ENCODE measurements at places on chromosomes 3 and 15.

DNA sequence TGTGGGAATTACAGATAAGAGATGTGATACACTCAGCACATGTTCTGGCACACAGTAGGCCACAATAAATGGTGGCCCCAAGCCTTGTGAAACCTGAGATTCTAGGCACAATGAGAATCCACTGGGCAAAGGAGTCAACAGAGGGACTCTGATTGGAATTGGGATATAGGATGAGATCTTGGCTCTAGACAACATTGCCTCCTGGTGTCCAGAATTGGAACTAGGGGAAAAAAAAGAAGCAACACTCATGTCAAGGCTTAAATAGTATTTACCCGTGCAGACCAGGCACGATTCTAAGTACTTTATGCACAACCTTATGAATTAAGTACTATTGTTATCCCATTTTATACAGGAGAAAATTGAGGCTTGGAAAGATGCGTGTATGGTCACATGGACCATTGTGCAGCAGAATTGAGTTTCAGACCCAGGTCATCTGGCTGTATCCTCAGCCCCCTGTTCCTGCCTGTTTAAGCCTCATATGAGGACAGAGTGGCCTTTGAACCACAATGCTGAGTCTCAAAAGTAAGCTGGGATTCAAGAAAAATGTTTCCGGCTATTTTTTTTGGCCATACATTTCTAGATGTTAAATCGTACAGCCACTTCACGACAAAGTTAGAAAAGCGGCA lies 124.8 kb downstream of the SV2B start:
- DNase-seq, result no peak

DNA sequence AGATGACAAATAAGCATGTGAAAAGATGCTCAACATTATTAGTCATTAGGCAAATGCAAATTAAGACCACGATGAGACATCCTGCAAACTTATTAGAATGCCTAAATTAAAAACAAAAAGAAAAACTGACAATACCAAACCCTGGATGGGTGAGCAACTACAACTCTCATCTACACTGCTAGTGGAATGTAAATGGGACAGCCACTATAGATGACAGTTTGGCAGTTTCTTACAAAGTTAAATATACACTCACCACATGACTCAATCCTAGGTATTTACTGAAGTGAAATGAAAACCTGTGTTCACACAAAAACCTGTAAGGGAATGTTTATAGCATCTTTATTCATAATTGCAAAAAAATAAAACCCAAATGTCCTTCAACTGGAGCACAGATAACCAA lies 74.7 kb downstream of the NPTN start:
- DNase-seq, result no peak

DNA sequence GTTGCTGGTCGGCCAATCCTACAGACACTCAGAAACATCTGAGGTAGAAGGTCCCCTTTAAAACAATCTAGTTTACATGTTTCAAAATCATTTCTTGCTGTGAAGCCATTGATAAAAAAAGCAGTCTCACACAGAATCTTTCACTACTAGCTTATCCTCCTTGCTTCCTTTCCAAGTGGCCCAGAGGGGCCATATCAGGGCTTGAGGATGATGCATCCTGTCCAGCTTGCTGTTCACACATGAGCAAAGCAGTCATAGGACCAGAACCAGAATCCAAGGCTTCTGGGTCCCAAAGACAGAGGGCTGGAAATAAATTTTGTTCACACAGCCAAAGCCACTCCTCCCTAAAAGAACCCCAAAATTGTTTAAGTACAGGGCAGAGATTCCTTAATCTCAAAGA lies 9.2 kb upstream of the LYZL4 start:
- no peak for DNase-seq

- no peak for DNase-seq
Observed at GRCh38 chr15:25763331-25763751, 99.8 kb downstream of the ATP10A start.

GRCh38 chr3:17136136-17136721 lies 251.5 kb downstream of the PLCL2 start:
- DNase-seq, result no peak

GRCh38 chr3:152322756-152323155 lies 54.0 kb downstream of the MBNL1 start:
- no peak for DNase-seq

DNA sequence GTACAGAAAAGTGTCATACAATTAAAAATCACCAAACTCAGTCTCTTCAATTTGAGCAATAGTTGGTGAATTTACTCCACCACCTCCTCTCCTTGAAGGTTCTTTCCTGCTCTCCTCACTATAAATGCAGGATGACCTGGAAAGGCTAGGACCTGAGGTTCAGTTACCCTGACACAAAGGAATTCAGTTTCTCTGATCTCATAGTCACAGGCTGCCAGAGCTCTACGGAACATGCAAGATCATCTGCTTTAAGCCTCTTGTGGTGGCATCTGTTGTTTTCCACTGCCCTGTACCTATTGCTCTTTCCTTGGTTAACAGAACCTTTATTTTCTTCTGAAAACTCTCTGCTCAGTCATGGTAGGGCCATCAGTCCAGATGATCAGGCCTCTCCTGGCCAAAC lies 4.9 kb upstream of the TP63 start:
- DNase-seq, result no peak

DNA sequence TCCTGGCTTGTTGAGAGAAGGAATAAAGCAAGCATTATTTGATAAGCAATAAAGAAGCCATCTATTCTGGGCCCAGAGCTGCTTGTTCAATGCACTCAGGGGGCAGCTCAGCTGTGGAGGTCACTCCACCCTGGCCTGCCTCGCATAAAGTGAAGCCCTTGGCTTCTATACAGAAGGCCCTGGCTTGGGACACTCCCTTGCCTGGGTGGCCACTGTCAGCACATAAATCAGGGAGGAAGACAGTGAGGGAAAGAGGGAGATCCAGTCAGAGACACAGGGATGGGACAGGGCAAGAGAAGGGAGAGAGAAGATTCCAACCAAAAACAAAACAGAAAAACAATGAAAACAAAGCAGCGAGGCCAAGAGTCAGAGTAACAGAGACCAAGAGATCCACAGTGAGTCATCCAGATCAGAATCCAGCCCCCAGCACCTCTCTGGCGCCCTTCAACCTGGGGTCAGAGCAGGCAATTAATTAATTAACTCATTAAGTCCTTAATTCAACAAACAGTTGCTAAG lies 11.8 kb downstream of the INSYN1 start:
- DNase-seq, result no peak

- DNase-seq, result no peak
Observed at GRCh38 chr3:31696009-31696297, 163.2 kb downstream of the STT3B start.

- DNase-seq, result no peak
Observed at GRCh38 chr15:71192816-71193215, 77.5 kb downstream of the THSD4 start.

All from activated CD4-positive, alpha-beta T cell treated with anti-CD3 and anti-CD28 coated beads, Interleukin-2, amount 50 U/mL, for 4 hours (primary cell).